ENCODE measurements at places on chromosomes 3 and 15.
A peak's percentile ranks its signal among the peaks of the same experiment; 100 is the strongest.

DNA sequence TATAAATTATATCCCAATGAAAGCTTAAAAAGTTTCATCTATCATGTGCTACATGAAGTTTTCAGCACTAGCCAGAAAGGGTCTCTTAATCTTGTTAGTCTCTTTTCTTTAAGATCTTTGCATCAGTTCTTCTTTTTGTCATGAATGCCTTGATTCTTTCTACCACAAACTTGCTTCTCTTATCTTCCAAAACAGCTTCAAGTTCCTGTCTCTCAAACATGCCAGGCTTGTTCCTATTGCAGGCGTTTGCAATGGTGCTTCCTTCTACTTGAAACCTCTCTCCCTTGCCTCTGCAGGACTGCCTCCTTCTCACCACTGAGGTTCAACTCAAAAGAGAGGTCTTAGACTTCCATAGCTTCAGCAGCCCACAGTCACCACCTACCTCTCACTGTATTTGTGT, 104.3 kb upstream of the FRMD4B start:
- no peak for DNase-seq

DNA sequence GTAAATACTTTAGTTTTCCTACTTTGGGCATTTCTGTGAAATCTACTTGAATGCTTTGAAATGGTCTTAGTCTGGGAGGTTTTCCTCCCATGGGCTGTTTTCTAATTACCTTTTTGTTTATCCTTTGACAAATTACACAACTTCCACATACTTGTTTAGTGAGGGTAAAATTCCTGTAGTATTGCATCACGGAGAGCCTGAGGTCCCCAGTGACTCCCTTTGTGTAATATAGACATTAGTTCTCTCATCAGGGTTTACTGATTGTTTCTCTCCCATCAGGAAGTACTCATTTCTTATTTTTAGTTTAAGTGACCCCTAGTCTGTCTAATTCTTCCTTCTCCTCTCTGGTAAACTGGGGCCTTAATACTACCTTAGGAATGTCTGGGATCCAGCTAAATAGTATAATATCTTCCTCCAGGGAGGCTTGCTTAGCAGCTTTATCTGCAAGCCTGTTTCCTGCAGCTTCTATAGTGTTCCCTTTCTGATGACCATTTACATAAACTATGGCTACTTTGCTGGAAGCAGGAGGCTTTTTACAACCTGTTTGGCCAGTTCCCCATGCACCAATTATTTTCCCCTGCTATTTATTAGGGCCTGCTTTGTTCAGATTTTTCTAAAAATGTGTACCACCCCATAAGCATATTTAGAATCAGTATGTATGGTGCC, 87.2 kb upstream of the XCR1 start:
- peak; percentile 85 for DNase-seq

DNA sequence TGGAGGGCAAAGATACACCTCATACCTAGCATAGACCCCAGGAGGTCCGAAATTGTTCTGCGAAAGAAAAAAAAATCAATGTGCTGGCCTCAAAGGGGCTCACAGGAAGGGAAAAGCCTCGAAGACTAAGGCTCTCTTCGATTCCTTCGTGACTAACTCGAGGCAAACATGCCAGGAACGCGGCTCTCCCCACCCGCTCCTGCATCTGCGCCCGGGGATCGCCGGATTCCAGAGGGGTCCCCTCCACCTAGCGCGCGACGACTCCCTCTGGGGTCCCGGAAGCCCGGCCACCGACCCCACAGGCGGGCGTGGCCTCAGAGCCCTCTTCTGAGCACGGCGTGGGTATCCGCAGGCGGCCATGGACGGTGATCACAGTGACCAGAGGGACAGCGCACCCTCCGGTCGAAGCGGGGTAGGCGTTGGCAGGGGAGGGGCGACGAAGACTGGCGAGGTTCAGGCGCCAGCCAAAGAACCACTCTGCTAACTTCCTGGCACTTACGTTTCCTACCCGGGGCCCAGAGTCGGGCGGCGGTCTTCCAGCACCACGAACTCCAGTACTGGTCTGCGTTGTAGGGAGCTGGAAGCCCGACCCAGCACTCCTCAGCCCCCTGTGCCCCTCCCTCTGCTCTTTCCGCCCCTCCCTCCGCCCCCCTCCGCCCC, 515 bp upstream of the EIF3J start:
- peak; percentile 83 for DNase-seq

DNA sequence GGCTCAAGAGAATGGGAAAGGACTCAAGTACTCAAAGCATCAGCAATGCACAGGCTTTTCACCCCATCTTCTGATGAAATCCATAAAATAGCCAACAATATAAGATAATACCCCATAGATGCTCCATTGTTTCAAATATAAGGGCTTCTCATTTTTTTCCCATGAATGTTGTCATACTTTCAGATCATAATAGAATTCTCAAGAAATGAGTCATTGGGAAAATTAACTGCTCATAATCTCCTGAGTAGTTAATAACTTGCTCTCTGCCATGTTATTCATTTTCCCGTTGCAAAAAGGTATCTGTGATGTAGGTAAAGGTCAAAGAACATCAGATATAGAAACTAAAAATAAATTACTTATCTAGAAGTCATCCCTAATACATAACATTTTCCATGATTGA, 121.9 kb downstream of the NSUN3 start:
- no peak for DNase-seq

DNA sequence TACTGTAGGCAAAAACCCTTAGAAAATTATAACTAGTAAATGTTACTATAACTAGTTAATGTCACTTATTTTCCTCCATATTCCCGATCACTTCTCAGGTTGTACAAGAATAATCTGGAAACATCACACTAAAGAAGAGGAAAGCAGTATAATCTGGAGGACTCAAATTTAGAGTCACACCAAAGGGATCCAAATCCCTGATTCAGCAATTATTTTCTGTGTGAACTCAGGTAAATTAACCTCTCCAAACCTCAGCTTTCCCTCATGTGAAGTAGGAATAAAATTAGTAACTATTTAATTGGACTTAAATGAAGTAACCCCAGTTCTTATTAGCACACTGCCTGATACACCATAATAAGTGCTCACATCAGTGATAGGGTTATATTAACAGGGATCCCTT, 170.1 kb upstream of the NECTIN3 start:
- DNase-seq: no peak

DNA sequence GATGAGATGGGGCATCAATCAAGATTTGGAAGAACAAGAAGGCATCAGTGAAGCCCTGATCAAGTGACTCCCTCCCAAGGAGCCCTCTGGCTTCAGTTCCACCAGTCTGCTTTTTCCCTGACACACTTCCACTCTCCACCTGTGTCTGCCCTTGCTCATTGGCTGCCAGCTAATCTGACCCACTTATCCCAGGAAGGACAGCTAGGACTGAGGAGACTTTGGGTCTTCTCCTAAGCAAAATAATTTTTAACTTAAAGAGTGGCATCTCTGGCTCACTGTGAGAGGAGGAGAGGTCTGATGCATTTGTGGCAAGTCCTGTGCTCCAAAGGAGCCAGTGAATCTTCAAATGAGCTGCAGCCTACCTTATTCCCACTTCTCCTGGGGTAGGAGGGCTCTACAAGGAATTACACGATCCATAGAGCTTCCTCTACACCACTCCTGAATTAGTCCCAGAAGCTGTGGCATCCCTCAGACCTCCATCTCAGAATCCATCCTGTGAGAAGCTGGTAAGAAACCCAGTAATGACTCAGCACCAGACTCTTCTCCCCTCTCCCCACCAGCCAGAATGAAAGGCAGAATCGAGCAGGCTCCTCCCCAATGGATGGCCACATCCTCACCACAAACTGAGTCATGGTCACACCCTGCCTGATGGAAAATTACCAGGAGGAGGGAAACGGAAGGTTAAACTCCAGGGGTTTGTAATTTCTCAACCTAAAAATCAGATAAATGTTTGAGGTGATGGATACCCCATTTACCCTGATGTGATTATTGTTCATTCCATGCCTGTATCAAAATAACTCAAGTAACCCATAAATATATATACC, 6.3 kb upstream of the PKM start:
- DNase-seq: peak; percentile 97

- DNase-seq: no peak
These were observed 12.1 kb downstream of the SEMA3F start for GRCh38 chr3:50167069-50167840.

DNA sequence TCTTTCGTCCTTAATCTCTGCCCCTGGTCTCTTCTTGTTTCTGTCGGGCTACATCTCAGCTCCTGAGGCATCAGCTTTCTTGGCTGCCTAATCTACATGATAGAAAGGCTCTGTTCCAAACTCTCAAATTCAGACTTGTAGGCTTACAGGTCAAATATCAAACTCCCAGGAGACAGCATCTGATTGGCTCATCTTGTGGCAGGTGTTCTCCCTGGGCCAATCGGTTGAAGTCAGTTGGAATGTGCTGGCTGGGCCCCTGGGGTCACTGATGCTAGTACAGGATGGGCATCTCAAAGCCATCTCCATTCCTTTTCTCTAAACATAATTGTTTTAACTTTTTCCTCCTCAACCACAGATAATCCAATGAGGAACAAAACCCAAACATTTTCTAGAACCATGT, 198.7 kb downstream of the CNTN3 start:
- no peak for DNase-seq

GRCh38 chr3:9040996-9041395, 77.7 kb upstream of the RAD18 start:
- no peak for DNase-seq

DNA sequence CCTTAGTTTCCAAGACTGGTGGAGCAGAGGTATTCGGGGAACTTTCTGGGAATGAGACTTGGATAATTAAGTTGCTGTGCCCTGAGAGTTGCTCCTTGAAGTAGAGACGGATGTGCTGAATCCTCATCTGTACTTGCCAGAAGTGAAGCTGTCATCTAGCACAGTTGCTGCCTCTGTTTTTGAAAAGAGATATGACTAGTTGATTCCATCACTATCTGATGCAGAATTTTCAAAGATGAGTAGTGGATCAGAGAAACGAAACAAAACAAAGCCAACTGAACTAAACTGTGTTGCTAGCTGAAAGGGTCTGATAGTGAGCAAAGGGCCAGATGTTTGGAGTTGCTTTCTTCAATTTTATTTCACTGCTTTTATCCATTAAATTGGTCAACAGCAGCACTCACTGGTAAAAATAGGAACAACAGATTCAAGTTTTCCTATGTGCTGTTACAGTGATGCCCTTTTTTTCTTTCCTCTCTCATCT, 52.7 kb downstream of the MITF start:
- peak; percentile 70 for DNase-seq

GRCh38 chr3:15368561-15369135, 36.3 kb upstream of the SH3BP5 start:
- no peak for DNase-seq

GRCh38 chr3:170418422-170419398, at the start of gene CLDN11:
Gene CLDN11, plus strand, starts transcription at chr3:170418868. Its CDS starts 199 bp downstream, at chr3:170419067.
- no peak for DNase-seq

Measured in HFFc6 (cell line).